ENCODE measurements at places on chromosomes 5 and 9. TPM values are rescaled to one million over a fixed set of nuclear protein-coding genes. Genes with fewer than 3 reads are reported as not detected.

GRCh38 chr5:56178823-56179222 is 54.3 kb downstream of the ANKRD55 start:
- DNase-seq: no peak

- no peak for DNase-seq
These were observed 9.5 kb downstream of the MYMK start for GRCh38 chr9:133515240-133515610.

GARIN3 gene
- not detected for total RNA-seq

DNA sequence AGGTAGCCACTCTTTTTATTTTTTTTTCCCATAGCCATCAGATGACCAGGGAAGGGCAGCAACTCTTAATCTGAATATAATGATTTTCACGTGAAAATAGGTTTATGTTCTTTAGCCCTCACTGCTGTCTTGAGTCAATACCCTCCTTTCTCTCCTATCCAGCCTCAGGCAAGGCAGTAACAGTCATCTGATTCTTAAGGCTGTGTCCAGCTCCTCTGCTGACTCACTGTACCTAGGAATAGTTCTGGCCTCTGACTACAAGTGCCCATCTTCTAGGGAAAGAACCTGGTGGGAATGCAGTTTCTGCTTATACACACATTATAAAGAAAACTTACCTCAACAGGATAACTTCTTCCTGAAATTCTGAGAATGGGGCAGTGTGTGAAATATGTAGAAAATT is 30.7 kb downstream of the DHX29 start:
- no peak for DNase-seq

SNX24 gene
- 19.3 TPM for total RNA-seq

KCNN2 gene
- total RNA-seq: 2.7 TPM

Data from neural crest cell (in vitro differentiated cells).